ENCODE measurements at places on chromosomes 6 and 20.

GRCh38 chr6:156984178-156984738, 207.1 kb downstream of the ARID1B start:
- DNase-seq = no peak

DNA sequence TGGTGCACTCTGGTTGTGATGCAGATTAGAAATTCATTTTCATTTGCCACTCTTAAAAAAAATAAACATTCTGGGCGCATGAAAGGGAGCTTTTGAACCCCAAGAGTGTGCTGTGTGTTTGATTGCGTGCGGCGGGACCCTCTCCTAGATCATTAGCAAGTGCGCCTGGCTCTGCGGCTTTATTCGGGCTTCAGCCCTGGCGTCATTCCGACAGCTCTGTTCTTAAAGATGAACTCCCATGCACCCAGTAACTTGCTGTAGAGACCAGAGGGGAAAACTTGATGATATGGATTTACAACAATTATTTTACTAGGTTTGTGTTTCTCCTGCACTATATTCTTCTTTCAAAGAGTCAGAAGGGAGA, 48.9 kb upstream of the ARMC2 start:
- DNase-seq = no peak

DNA sequence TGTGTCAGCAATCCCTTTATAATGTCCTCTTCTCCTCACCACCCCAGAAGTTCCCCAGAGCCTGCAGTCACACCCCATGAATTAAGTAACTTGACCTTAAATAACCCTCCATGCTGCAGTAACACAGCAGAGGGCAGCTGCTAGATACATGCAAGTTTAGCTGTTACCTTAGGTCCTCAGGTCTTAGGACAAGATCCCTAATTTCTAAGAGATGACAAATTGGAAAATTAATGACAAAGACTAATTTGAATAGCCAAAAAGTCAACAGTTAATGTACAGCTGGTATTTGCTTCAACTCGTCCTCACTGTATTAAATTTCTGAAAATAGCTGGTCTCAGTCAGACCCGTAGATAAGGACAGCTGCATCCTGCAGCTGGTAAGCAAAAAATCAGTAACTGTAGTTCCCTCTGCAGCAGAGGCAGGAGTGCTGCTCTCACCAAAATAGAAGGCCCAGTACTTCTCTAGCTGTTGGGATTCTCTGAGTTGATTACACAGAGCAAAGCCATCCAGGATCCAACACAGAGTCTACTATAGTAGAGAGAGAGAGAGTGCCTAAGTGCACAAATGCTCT, 62.4 kb downstream of the TNFRSF21 start:
- DNase-seq = no peak

DNA sequence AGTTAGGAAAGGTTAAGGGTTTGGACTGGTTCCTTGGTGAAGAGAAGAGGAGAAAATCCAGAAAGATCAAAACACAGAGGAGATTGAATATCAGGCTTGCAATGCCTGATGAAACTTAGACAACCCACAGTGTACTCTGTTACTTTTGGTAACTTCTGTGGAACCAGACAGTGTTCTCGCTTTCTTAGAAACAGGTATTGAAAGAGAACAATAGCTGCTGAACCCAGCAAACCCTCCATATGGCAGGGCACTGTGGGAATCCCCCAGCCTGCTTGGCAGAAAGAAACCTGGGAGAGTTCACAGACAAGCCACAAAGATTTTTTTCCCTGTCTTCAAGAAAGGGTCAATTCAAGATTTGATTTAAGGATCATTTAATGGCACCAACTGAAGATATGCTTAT, 342.8 kb downstream of the FOXA2 start:
- no peak for DNase-seq

- DNase-seq = no peak
Measured at GRCh38 chr6:109389650-109390274, 7.5 kb upstream of the CD164 start.

DNA sequence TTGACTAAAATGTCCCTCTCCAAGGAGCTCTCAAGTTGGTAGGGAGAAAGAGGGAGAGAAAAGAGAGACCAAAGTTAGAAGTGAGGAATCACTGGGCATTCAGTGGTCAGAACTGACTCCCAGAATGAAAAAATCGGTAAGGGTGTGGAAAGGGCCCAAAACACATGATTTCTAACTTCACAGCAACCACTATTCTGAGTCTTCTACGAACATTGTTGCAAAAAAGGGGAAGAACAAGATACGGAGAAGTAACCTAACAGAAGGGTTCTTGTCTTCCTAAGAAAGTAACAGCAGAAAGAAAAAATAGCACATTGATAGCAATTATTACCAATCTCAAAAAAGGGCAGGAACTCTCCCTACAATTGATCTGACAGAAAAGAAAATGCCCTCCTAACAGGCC, 65.6 kb downstream of the ATP9A start:
- DNase-seq = no peak

GRCh38 chr6:84033523-84034451, at the start of gene MRAP2:
Gene MRAP2, plus strand, starts transcription at chr6:84033772. Its CDS starts 21,547 bp downstream, at chr6:84055319.
- DNase-seq = no peak

DNA sequence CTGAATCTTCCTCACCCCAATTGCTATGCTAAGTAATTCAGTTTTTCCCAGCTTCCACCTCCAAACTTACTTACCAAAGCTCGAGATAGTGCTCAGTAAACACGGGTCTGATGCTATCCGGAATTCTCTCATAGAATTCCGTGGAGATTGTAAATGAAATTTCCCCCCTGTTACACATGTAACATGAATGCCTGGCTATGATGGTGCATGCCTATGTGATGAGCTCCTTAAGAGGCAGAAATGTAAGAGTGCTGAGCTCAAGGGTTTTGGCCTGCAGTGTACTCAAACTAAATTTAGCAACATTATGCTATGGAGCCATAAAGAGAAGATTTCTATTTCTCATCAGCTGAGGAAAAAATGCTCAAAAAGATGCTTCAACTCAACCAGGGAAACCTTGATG, 133.4 kb upstream of the FUT9 start:
- DNase-seq = no peak

GRCh38 chr20:57495978-57496377, 29.0 kb downstream of the CTCFL start:
- DNase-seq = no peak

DNA sequence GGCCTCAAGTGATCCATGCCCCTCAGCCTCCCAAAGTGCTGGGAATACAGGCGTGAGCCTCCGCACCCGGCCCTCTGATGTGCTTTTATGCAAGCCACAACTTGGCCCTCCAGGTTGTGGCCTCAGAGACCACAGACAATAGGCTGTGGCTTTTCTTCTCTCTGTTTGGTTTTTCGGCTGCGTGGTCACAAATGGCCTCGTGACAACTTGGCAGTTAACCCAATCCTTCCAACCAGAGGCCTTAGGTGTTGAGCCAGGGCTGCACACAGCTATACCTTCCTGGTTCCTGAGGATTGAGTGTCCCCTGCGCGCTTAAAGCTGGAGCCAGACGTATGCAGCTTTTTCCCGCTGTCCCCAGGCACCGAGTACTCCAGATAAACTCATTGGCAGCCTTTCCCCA, 6.3 kb upstream of the TGM3 start:
- no peak for DNase-seq

All from stimulated activated CD4-positive, alpha-beta T cell treated with anti-CD3 and anti-CD28 coated beads, Interleukin-2, amount 100 ng/mL, for 48 hours (primary cell).